C1 segment of cervical spinal cord (tissue), 14 donors: ENCODE measurements at places on chromosomes 1 and 21.

GRCh38 chr1:83787246-83787998 lies 211.5 kb downstream of the TTLL7 start:
- no peak for DNase-seq

- DNase-seq: no peak
These were observed 609 bp upstream of the CHTOP start for GRCh38 chr1:153633161-153633753.

GRCh38 chr21:30238168-30238567 lies 22.3 kb upstream of the CLDN8 start:
- DNase-seq: no peak

DNA sequence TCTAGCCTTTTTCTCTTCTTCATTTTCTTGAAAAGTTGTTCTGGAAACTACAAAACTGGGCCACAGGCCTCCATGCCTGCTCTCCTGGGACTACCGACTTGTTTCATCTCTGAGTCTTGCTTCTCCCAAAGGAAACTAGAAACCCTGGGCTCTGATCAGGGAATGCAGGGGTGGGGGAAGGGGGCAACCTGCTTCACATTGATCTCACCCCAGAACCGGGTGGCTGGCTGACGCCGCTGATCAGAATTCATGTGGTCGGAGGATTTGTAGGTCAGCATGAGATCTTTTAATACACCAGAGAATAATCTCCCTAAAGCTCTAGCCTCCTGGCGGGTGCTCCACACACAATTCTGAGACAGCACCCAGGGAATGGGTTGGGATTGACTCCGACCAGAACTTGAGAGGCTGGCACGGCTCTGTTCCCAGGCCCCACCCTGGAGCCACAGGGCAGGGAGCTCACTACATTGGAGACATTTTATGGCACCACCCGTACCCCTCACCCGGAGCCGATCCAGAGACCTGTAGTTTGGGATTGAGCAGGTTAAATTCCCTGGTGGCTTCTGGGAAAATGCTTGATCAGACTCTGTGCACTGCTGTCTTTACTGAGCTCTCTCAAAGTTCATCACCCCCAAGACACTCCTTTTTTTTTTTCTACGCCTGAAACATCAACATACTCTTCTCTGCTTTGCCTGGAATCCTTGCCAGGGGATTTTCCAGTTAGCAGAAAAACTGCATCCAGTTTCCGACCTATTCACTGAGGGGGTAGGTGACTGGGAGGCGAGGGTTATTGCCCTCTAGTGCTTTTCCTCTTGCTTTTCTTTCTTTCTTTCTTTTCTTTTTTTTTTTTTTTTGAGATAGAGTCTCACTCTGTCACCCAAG lies 12.2 kb upstream of the ARHGEF10L start:
- no peak for DNase-seq

- DNase-seq: no peak
These were observed 1644.0 kb upstream of the B3GALT2 start for GRCh38 chr1:194830387-194830786.

- peak; percentile 60 for DNase-seq
These were observed 16.6 kb upstream of the PTP4A2 start for GRCh38 chr1:31954607-31955283.

- DNase-seq: no peak
These were observed 129.7 kb upstream of the RUNX1 start for GRCh38 chr21:35178827-35179226.

DNA sequence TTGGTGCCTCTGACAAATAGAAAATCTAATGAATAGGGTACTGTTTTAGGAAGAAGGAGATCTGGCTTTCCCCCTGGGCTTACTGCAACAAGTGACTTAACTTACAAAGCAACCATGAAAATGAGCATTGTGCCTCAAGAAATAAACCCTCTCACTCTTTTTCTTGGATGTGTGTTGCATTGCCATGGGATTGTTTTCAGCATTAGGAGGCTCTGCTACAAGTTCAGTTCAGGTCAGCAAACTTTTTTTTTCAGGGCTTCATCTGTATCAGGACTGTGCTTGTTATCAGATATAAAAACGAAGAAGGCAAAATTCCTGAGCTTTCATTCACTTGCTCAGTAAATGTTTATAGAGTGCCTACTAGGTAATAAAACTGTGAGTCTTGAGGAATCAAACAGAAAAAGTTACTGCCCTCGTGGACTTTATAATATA lies 37.8 kb upstream of the DOCK7 start:
- DNase-seq: no peak

- DNase-seq: no peak
These were observed 199.7 kb upstream of the ADGRL2 start for GRCh38 chr1:81600878-81601622.

DNA sequence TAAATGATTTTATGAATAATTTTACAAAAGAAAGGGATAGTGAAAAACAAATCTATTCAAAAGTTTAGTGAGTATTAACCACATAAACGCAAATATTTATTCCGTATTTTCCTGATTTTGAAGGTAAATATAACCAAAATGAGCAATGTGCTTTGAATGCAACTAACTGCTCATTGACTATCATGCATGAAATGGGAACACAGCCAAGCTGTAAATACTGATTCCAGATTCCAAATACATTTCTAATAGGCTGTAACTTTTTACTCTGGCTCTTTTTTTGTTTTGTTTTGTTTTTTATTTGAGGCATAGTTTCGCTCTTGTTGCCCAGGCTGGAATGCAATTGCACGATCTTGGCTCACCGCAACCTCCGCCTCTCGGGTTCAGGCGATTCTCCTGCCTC lies 41.8 kb downstream of the SELENOF start:
- DNase-seq: no peak

DNA sequence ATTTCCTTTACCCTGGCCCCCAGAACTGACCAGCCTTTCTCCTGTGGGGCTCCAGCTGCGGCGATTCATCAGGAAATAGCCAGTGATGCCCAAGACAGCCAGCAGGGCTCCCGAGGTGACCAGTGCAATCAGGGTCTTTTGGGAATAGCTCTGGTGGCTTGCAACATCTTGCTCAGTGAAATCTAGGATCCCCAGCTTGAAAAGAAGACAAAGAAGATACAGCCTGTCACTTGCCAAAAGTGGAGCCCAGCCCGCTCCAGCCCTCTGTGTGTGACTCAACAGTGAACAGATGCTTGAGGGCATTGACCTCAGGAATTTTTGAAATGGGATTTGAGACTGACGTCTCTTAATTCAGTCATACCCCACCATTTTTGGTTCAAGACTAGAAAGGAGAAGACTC lies 22.3 kb downstream of the CD34 start:
- DNase-seq: no peak

DNA sequence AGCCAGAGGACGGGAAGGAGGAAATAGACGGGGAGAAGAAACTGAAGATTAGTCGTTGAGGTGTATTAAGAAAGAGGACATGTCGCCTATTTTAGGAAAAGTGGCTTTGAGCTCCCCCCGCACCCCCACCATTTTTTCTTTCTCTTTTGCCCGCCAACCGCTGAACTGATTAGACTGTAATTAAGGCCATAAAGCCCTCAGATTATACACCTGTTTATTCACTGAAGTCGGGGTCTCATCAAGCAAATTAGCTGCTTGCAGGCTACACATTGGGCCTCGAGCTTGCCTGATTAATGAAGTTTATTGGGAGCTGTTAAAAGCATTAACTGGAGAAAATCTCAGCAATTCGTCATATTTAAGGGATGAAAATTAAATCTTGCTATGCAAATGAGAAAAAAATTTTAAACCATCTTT lies 119.4 kb upstream of the RRP15 start:
- DNase-seq: no peak

GRCh38 chr1:115668579-115668978 lies 26.8 kb downstream of the VANGL1 start:
- no peak for DNase-seq

GRCh38 chr1:15027515-15027986 lies 126.0 kb upstream of the TMEM51 start:
- peak; percentile 54 for DNase-seq

- DNase-seq: no peak
These were observed 39.1 kb upstream of the CLDN14 start for GRCh38 chr21:36518883-36519492.
